ENCODE measurements at places on chromosomes 2 and 18.
A peak's percentile ranks its signal among the peaks of the same experiment; 100 is the strongest.

GRCh38 chr18:49081511-49082155, 130.9 kb upstream of the SMAD7 start:
- DNase-seq = no peak

DNA sequence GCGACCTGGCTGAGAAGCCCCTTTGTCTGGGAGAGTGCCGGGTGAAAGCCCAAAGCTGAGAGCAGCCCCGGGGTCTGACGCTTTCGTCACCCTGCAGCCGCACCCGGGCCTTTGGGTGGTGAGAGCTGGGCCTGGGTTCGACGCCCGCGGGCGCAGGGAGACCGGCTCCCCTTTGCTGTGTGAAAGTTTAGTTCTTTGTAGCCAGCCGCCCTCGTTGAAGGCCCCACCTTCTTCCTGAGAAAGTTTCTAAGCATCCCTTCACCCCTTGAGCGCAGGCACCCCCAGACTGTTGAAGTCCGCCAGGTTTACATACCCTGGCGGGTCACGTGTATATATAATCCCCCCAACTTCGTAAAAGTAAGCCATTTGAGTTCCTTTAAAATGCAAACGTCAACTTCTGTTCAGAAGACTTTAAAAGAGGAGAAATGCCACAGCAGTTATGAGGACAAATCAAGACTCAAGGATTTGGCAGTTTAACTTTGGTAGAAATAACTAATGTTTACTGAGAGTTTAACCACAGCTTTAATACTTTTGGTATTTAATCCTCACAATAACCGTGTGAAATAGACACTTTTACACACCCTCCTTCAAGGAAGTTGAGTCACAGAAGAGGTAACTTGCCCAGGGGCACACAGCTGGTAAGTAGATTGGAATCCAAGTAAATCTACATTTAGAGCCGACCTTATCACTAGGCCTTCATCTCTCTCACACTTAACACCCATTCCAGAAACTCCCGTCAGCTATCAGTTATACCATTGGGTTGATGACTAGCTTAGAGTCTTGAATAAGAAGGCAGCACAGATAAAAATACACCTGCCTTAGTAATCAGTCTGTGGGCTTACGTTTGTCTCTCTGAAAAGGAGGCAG, 1.1 kb upstream of the MBOAT2 start:
- peak; percentile 94 for DNase-seq

DNA sequence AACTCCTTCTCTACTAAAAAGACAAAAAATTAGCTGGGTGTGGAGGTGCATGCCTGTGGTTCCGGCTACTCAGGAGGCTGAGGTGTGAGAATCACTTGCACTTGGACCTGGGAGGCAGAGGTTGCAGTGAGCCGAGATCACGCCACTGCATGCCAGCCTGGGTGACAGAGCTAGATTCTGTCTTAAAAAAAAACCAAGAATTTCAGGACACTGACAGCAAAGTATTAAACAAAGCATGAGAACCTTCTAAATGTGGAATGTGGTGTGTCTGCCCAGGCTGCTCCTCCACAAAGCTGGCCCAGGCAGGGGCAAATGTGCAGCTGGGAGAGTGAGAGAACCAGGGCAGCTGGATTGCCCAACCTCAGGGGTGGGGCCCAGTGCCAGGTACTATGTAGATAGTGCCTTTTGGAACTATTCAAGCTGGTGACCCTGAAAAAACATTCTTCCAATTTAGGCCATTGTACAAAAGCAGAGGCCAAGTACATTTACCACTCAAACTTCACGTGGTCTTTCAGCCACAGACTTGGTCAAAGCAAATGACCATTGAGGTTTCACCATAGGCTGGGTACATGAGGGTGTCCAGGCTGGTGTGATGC, 6.7 kb upstream of the UGT1A5 start:
- DNase-seq = peak; percentile 20

GRCh38 chr2:223915071-223915470, 30.1 kb downstream of the WDFY1 start:
- DNase-seq = no peak

- DNase-seq = no peak
These were observed 61.7 kb downstream of the CCDC88A start for GRCh38 chr2:55357927-55358326.

GRCh38 chr2:451495-451894, 163.6 kb upstream of the ALKAL2 start:
- no peak for DNase-seq

GRCh38 chr2:102268510-102269199, 42.7 kb upstream of the IL1RL1 start:
- DNase-seq = no peak

- DNase-seq = no peak
These were observed 27.7 kb upstream of the ELOA2 start for GRCh38 chr18:47063096-47063495.

DNA sequence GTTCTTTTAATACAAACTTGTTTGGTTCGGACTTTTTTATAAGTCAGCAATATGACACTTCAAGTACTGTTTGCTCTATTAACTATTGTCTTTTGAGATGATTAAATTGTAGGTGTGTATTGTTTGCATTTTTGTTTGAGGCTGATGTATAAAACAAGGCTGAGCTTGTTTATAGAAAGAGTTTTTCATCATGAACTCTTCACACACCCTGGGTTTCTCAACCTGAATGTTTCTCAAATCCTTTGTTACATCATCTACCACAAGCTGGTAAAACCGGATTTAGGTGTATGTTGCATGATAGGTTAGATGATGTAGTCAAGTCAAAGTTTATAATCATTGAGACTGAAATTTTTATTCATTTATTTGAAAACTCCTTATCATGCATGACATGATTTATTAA, 335.2 kb upstream of the LRATD1 start:
- DNase-seq = peak; percentile 98

- DNase-seq = no peak
These were observed 405.5 kb upstream of the FIGN start for GRCh38 chr2:164141271-164141670.

DNA sequence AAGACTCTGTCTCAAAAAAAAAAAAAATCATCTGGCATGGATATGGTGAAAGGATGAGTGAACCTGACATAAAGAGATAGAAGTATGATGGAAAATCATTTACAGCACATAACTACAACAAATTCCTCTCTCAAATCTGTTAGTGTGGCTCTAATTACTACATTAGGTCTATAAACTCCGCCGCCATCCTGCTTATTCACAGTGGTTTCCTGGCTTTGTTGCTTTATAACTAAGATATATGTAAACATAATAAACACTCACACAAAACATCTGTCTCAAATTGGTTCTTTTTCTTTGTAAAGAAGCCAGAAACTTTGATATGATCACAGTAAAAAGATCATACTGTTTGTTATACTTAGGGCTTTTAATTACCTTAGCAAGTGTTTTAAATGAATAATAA, 412.6 kb upstream of the FAM98A start:
- no peak for DNase-seq

- DNase-seq = no peak
These were observed 21.0 kb downstream of the MERTK start for GRCh38 chr2:111919365-111919764.

DNA sequence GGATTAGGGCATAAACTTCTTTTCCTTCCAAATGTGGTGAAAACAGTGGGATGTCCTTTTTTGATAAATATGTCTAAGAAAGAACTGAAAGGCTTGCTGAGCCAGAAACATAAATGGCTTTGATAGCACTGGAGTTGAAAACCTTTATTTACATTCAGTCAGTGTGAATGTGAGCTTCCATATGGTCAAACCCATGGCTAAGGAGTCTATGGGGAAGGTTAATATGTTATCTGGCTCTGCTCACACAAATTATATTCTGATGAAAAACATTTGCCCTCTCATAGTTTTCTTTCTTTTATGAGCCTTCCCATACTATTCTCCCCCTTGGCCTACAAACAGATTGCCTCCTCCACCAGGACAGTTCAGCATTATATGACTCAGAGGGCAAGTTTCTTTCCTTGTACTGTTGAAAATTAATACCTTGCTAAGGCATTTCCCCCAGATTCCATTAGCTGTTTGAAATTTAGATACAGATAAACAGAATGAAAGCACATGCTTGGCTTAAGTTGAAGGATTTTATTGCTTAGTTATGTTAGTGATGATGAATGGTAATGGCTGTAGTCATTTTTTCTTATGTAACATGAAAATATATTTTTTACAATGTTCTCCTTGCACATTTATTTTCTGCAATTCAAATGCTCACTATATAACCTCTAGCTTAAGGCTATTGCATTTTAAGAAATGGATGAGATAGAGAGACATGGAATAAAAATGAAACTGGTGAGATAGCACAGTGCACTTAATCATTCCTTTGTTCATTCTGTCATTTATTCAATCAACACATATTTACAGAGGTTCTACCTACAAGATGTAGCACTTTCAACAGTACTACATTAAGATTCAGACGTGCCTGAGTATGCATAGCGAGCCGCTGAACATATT, 544.1 kb downstream of the LRRTM4 start:
- no peak for DNase-seq

DNA sequence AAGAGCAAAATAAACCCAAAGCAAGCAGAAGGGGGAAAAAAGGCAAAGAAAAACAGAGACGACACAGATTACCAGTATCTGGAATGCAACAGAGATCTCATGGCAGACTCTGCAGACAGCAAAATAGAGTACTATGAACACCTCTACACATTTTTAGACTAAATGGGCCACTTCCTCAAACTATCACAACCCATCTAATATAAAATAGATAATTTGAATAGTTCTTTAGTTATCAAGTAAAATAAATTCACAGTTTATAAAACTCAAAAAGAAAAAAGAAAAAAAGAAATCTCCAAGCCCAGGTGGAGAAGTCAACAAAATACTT, 16.6 kb downstream of the SESTD1 start:
- no peak for DNase-seq

DNA sequence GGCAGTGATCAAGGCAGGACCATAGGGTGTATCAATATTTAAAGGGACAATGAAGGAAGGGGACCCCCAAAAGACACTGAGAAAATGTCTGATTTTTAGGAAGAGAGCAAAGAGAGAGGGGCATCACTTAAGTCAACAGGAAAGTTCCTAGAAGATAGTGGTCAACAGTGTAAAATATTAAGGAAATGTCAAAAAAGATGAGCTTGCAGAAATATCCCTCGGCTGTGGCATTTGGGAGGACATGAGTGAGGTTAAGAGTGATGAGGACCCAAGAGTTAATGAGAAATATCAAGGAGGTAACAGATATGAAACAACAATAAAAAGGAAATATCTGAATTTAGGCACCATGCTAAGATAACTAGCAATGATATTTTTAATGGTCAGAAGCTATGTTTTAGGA, 339.6 kb downstream of the TGIF1 start:
- no peak for DNase-seq

DNA sequence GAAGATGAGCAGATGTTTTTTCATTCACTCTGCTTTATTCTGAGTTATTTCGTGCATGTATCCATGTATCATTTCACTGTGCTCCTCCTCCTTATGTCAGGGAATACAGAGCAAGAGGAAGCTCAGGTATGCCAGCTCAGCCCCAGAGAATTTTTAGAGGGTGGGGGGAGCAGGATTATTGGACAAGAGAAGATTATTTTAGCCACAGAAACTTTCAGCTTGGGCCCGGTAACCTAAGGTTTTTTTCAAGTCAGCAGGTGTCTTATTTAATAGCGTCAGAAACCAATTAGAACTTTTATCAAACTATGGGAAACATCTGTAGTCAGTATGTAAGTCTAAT, 232.9 kb upstream of the SIX3 start:
- DNase-seq = no peak

DNA sequence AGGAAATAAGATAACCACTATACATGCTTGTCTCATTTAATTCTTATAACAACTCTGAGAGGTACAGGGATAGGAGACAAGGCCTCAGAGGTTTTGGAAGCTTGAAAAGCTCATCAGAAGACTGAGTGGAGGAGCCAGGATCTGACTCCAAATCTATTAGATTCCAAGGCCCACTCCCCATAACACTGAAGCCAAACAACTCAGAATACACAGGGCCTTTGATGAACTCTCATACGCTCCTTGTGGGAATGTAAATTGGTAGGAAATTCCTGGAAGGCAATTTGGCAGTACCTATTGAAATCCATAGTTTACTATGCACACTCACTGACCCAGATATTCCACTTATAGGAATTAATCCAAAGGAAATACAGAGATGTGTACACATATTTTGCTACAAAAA, 27.9 kb downstream of the WIPF1 start:
- no peak for DNase-seq

DNA sequence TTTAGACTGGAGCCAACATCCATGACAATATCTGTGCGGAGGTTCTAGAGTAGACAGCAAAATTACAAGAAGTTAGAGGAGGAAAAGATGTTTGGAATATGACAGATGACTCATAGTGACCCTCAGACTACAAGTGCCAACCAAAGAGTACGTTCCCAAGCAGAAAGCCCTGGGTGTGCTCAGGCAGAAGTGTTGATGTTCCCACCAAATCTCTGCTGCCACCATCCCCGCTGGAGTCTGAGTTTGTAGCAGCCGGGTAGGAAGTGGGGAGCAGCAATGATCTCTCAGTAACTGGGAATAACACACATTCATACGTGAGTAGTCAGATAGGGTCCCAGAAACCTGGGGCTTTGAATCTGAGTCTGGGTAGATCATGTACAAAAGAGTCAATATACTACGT, 73.2 kb downstream of the XDH start:
- no peak for DNase-seq

GRCh38 chr18:44507729-44508325, 172.9 kb upstream of the SETBP1 start:
- no peak for DNase-seq

DNA sequence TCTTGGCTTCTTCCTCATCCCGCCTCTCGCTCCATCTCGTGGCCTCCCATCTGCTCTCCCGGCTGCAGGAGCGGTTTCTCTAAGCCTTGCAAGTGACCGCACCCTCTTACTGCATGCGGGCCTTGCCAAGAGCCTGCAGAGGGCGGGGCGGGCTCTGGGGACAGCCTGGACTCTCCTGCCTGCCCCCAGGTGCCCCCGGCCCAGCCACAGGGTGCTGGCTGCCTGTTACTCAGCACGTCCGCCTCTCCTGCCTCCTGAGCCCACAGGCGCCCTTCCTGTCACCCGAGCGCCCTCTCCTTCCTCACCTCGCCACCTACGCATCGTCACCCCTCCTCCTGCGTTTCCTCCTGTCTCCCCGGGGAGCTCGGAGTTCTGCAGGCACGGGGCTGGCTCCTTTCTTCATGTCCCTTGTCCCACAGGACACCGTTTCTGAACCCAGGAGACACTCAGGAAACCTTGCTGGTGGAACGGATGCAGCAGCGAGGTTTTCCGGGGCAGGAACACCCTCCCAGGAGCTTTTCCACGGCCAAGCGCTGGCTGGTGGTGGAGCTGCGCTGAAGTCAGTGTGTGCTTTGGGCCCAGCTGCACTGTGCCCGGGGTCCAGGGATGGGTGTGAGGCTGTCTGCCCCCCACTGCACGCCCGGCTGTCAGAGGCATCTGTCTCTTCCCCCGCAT, 28.5 kb downstream of the HPCAL1 start:
- DNase-seq = no peak

- no peak for DNase-seq
These were observed 74.4 kb upstream of the COPS8 start for GRCh38 chr2:237011206-237011795.

- DNase-seq = no peak
These were observed 57.7 kb downstream of the THADA start for GRCh38 chr2:43538034-43538670.

DNA sequence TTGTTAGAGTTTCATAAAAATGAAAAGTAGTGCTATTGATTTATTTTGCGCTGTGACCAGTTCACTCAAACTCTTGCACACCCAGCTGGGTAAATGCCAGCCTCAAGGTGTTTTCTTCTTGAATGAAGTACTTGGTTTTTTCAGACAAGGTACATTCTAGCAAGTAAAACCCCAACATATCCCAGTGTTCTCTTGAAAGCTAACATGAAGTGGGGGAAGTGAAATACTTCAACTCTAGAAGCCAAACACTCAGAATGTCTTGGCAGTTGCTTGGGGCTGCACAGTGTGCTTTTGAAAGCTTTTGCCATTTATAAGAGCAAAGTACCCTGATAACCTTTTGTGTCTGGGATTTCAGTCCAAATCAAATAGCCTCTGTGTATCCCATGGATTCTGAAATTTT, 13.4 kb downstream of the NPAS2 start:
- no peak for DNase-seq

Data from epithelial cell of prostate (primary cell).